SJCRH30 (cell line): ENCODE measurements at places on chromosomes 1 and 21.

GRCh38 chr1:40633931-40634376 is 31.5 kb downstream of the RIMS3 start:
- no peak for DNase-seq

DNA sequence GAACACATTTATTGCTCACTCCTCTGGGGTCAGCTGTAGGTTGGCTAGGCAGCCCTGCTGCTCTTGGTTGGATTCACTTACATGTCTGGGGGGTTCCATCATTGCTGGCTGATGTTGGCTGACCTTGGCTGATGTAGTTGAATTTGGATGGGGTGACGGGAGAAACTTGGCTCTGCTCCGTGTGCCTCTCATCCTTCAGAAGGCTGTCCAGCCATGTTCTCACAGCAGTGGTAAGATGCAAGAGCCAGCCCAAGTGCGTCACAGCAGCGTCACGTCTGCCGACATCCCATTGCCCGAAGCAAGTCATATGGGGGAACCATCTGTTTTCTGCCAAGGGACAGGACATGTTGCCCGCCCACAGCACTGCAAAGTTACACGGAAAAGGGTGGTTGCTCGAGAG is 613.5 kb downstream of the MATN1 start:
- no peak for DNase-seq

DNA sequence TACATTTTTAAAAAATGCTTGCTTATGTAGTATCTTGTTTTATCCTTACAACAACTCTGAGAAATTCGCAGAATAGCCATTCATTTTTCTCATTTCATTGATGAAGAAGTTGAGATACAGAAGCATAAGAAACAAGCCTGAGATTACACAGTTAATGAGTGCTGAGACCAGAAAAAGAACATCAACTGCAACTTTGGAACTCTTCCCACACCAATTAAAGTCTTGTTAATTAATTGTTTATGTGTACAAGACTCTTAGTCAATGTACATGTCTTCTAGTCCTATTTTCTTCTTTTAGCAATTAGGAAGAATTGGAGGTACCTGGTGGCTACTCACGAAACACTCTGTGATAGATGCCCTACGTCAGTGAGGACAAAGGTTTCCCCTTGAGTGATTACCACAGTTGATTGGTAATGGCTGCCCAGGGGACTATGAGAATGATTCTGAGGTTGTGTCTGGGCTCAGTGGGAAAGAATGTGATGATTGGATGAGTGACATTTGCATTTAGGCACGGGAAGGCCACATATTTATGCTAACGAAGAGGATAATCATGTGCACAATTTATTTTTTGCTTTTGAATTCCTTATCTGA is 187.4 kb upstream of the KCNK2 start:
- no peak for DNase-seq

DNA sequence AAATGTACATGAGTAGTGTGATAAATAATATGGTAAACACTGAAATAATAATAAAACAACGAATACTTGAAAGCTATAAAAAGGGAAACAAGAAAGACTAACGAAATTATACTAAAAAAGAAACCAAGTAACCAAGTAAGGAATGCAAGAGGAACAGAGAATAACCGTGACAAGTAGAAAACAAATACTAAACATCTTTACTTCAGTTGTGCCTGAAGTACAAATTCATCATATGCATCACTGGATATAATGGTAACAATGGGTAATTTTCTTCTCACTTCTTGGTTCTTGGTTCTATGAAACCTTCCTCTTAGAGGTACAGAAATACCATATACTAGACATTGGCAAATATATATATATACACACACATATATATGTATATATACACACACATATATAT is 1093.6 kb upstream of the B3GALT2 start:
- DNase-seq = no peak

- no peak for DNase-seq
These were observed 79.5 kb downstream of the ACTL8 start for GRCh38 chr1:17834561-17835100.

DNA sequence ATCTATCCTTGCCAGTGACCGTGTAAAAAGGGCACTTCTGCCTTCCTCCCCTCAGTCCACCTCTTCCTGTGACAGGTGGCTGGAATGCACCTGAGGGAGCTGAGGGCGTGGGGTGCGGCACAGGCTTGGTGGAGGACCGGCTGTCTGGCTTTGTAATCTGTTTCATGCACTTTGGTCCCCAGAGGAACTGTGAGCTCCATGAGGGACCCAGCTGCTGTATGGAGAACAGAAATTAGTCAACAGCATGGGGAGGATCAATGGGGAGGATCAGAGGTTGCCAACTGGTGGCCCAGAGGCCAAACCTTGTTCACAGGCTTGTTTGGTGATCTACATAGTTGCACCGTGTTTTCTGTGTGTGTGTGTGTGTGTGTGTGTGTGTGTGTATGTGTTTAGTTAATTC is 19.0 kb upstream of the LUZP1 start:
- no peak for DNase-seq

DNA sequence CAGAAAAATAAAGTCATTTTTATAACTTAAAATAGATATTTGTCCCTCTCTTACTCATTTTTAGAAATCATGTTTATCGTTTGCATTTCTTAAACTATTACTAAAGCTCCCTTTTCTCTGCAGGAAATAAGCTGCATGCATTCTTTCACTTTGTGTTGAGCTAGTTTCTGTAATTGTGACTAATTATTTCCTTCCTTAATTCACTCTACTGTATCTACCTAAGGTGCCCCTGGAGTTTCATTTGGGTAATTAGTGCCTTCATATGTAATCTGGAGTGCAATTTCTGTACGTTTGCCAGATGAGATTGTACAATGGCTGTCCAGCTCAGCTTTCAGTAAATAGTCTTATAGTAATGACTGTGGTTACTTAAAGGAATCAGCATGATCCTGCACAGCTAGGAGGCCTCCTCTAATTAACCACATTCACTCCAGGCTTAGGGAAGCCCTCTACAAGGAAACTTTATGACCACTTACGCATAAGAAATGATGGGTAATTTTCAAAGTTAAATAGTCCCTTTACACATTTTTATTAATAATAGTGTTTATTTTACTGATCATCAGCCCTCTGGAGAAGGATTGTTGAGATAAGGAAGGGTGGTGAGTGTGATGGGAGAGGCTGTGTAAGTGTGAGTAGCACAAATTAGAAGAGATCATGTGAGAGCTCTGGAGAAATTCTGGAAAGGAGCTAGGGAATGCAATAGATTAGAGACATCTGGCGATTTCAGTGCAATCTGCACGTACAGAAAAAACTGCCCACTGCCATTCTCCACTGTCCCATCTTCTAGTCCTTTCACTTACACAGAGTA is 86.8 kb downstream of the LRRC8C start:
- DNase-seq = no peak

DNA sequence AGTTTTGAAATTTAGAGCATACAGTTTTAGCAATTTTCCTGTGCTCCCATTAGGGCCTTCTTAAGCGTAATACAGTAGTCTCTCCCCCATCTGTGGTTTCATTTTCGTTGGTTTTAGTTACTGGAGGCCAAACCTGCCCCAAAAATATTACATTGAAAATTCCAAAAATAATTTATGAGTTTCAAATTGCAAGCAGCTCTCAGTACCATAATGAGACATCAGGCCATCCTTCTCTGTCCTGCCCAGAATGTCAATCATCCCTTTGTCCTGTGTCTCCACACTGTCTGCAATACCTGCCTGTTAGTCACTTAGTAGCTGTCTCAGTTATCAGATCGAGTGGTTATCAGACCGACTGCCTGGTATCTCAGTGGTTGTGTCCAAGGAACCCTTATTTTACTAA is 45.4 kb downstream of the ADSS2 start:
- DNase-seq = no peak

- no peak for DNase-seq
These were observed 767 bp downstream of the PDIK1L start for GRCh38 chr1:26112407-26112775.

GRCh38 chr1:44283524-44284173 is 70.4 kb downstream of the DMAP1 start:
- peak; percentile 71 for DNase-seq

GRCh38 chr1:81804312-81804711 is 3.6 kb downstream of the ADGRL2 start:
- no peak for DNase-seq
